Articular chondrocyte of knee joint (primary cell): ENCODE measurements at places on chromosomes 2 and 18. TPM values are rescaled to one million over a fixed set of nuclear protein-coding genes. Genes with fewer than 3 reads are reported as not detected.

Gene LPIN2
- 55.8 and 57.4 TPM in 2 replicates for total RNA-seq

Gene ALPI
- not detected in 2 replicates for total RNA-seq

Gene ALKAL2
- total RNA-seq, result 0.13 and 0.22 TPM in 2 replicates

Gene SERPINE2
- total RNA-seq, result 630 and 993 TPM in 2 replicates

Gene TRIM54
- total RNA-seq, result not detected in 2 replicates

Gene CXCR1
- total RNA-seq, result not detected in 2 replicates

Gene CBLN2
- total RNA-seq, result not detected in 2 replicates

Gene TMEM163
- not detected in 2 replicates for total RNA-seq

Gene CD207
- total RNA-seq, result not detected in 2 replicates

Gene HOXD9
- 2.9 and 4.3 TPM in 2 replicates for total RNA-seq

Gene REG3A
- total RNA-seq, result not detected in 2 replicates

Gene HADHB
- total RNA-seq, result 125 and 128 TPM in 2 replicates

Gene TRAPPC8
- 53.1 and 53.9 TPM in 2 replicates for total RNA-seq

Gene ZNF2
- 6.7 and 10.1 TPM in 2 replicates for total RNA-seq

Gene AMMECR1L
- 11.8 and 14.5 TPM in 2 replicates for total RNA-seq

Gene ABI2
- total RNA-seq, result 46.1 and 47.8 TPM in 2 replicates

Gene DQX1
- not detected in 2 replicates for total RNA-seq

Gene FARSB
- 21.4 and 24.8 TPM in 2 replicates for total RNA-seq

Gene LRRC30
- not detected in 2 replicates for total RNA-seq

Gene FAP
- 225 and 248 TPM in 2 replicates for total RNA-seq

Gene L3MBTL4
- 1.7 and 2.9 TPM in 2 replicates for total RNA-seq

Gene CRYBA2
- 0.54 TPM in 1 of 2 replicates, not detected in the other for total RNA-seq

Gene TIGD1
- total RNA-seq, result 5.7 and 6.9 TPM in 2 replicates

Gene ZNF396
- 3.4 and 4.5 TPM in 2 replicates for total RNA-seq

Gene SERPINB2
- 0.22 TPM in 1 of 2 replicates, not detected in the other for total RNA-seq

Gene GNAL
- total RNA-seq, result 7.1 and 9.6 TPM in 2 replicates

Gene SNORC
- total RNA-seq, result 0.65 and 1.2 TPM in 2 replicates
